ENCODE measurements at places on chromosomes 12 and 14.
A peak's percentile ranks its signal among the peaks of the same experiment; 100 is the strongest.

- no peak for DNase-seq
These were observed 52.0 kb downstream of the ARHGAP5 start for GRCh38 chr14:32129124-32129523.

DNA sequence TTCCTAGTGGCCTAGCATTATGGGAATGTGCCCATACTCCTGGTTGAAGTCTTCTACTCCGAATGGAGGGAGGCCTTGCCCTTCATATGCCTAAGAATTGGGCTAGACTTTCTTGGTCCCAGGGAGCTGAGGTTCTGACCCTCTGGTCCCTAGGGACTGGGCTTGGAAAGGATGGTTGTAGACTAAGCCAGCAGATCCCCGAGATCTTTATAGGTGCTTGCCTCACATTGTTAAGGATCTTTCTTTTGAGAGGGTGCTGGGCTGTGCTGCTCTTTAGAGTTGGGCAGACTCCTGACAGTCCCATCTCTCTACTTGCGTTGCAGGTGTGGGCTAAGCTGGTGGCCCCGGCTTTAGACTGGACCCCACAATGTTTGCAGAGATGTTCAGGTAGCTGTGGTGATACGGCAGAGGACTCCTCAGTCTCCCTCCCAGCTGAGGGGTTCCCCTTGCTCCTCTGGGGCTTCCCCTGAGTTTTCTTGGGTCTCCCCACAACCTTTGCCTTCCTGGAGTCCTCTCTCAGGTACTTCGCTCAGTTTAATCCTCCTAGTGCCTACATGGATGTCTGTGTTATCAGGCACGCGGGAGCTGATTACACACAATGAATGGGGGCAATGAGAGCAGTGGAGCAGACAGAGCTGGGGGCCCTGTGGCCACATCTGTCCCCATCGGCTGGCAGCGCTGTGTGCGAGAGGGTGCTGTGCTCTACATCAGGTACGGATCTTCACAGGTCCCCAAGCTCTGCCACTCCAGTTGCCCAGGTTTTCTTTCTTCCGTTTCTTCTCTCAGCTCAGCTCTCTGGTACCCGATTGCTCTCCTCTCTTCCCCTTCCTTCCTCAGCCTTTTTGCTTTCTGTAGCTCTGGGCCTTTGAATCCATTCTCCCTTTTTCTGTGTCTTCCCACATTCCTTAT is 1.3 kb downstream of the MBD6 start:
- DNase-seq: no peak

DNA sequence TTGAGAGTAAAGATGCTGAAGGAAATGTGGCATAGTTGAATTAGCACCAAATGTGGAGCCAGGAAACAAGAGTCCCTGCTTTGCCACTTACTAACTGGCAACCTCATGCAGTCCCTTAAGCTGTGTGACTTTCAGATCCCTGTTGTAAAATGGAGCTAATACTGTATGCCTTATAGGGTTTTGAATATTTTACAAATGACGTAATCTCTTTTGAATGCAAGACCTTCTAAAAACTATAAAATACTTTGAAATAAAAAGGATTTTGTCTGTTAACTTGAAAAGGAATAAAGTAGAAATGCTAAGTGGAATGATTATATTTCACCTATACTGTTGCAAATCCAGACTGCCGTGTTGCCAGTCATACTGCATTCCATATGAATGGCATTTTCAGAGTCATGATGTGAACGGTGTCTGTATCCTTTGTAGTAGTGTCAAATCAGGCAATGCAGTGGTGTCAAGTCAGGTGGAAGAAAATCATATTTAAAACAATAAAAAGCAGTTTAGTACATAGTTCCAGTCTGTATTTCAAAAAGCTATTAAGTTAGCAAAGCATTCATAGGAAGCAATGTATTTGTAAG is 21.3 kb downstream of the KCNA5 start:
- no peak for DNase-seq

DNA sequence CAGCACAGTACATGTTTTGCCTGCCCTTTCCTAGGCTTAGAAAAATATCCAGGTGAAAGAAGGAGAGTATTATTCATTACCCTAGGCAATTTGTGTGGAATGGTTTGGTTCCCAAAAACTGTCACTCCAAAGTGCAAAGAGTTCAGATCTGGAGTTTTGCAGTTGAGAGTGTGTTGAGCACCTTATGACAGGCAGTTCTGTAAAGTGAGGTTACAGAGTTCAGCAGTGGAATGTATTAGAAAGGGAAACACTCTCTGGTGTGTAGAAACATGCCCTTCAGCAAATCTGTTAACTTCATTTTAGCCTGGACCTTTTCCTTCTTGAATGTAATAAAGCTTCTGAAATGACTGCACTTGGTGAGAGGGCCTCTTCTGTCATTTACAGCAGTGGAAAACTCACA is 154.0 kb upstream of the SSTR1 start:
- no peak for DNase-seq

DNA sequence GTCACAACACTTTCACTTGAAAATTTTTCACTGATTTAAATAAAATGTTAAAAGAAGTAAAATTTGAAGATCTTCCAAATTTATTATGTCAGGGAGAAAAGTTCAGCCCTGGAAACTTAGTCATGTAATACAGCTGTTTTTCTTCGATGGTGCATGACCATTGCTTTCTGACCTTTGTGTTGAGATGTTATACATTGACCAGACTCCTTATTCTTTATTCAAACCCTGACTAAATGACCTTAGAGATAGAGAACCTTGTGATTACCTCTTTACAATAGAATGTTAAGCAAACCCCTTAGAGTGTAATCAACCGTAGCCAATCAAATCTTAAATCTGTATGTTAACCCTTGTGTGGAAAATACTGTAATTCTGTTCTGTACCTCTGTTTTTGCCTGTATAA is 34.5 kb downstream of the PLCZ1 start:
- no peak for DNase-seq

GRCh38 chr12:2974560-2974971 is 15.4 kb downstream of the TEAD4 start:
- DNase-seq: no peak

- no peak for DNase-seq
These were observed 17.4 kb upstream of the DRAM1 start for GRCh38 chr12:101859664-101860607.

GRCh38 chr12:55614764-55615163 is 21.9 kb upstream of the OR10P1 start:
- DNase-seq: no peak

GRCh38 chr12:130916241-130916911 is 37.3 kb upstream of the ADGRD1 start:
- peak; percentile 59 for DNase-seq

- no peak for DNase-seq
These were observed 14.7 kb downstream of the CPSF6 start for GRCh38 chr12:69254046-69254445.

DNA sequence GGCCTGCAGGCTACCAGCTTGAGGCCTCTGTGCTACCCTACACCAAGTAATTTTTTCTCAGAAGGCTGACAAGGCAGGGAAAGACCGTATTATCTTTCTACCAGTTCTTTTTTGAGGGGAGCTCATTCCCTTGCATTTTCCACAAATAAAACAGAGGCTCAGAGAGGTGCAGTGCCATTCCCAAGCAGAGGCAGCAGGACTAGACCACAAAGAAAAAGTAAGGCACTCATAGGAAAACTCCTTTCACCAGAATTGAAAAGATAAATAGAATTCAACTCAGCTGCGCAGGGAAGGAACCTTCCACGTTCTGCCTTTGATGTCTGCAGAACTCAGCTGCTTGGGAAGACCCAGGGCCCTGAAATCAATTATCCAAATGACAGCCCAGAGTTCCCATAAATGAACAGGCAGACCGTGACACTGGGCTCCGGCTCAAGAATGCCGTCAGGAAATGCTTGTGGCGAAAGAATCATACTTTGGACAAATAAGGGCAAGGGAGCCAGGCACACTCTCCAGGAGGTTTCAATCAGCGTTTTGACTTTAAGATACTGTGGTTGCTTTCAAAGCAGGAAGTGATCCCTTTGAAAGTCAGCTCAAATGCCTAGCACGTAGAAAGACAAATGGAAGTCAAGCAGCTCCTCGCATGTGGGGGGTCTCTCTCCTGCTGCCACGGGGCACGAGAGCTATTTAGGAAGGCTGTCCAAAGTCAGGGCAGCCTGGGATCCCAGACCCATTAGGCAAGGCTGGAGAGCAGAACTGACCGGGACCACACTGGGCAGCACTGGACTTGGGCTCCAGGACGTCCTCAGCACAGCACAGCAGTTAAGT is 14.0 kb downstream of the KCTD10 start:
- DNase-seq: no peak

DNA sequence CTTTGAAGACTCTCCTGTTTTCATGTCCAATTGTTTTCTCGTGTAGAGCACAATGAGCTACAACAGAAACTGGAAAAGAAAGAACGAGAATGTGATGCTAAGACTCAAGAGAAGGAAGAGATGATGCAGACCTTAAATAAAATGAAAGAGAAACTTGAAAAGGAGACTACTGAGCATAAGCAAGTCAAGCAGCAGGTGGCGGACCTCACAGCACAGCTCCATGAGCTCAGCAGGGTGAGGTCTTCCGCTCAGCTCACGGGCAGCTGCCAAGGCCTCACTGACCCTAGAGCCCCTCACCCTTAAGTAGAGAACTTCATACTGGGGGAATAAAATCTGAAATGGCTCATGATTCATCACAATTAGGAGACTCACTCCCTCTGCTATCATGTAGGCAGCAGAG is 134.7 kb downstream of the GPR135 start:
- no peak for DNase-seq

DNA sequence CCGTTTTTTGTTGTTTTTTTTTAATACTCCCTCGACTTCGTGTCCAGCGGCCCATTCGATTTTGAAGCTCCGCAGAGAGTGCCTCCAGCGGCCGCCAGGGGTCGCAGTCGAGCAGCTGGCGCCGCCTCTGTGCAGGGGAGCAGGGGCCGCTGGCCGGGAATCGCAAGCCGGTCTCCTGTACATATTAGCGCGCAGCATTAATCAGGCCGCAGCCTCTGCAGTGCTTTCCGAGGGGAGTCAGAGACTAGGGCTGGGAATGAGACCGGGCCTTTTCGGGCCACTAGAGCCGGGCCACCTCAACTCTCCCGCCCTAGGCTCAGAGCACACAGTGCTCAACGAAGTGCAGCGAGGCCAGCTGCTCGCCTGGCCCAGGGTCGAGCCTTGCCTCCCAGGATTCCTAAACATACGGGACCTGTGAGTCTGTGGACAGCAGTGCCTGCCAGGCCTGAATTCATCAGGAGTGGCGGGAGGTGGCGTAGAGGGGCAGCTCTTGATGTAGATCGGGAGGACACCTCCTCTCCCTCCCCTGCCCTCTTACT is 81.8 kb downstream of the EMP1 start:
- peak; percentile 75 for DNase-seq

DNA sequence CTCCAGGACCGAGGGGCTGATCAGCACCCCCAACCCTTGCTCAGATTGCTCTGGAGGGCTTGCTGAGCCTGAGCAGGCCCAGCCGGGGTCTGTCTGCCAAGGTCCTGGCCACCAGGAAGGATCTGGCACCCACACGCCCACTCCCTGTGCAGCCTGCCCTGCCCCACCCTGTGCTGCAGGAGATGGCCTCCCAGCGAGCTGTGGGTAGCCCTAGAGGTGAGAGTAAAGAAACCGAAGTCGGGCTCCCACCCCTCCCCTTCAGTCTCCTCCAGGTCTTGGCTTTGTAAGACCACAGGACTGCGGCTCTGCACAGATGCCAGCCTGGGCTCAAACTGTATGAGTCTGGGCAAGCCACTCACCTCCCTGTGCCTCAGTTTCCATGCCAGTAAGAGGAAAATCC is 307.8 kb downstream of the BCL11B start:
- no peak for DNase-seq

- no peak for DNase-seq
These were observed 28.1 kb upstream of the PPM1A start for GRCh38 chr14:60220917-60221316.

DNA sequence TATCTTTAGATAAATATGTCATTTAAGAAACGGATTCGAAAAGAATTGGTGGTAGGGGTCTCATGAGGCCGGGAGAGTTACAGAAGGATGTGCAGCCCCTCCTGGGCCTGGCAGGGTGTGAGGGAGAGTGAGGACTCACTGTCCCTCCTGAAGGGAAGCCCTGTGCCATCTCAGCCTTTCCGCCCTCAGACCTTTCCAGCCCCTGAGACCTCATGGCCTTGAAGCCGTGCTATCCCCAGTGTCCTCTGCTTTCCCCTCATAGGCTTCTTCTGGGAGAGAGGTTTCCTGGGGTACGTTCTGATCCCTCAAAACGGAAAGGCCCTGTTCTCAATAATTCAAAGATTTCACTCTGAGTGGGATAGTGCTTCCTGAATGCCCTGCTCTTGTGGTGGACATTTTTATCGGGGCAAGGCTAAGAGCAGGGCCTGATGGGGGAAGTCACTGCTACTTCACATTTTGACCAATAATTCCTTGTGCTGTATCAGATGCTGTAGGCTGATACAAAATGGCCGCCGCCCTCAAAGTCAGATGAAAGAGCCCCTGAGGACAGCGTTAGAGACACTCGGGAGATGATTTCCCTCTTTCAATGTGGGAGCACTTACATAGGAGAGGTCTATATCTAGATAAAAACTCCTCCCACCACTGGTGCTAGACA is 1.3 kb downstream of the CD4 start:
- DNase-seq: no peak

GRCh38 chr12:5027046-5027821 is 16.4 kb upstream of the KCNA5 start:
- DNase-seq: no peak

DNA sequence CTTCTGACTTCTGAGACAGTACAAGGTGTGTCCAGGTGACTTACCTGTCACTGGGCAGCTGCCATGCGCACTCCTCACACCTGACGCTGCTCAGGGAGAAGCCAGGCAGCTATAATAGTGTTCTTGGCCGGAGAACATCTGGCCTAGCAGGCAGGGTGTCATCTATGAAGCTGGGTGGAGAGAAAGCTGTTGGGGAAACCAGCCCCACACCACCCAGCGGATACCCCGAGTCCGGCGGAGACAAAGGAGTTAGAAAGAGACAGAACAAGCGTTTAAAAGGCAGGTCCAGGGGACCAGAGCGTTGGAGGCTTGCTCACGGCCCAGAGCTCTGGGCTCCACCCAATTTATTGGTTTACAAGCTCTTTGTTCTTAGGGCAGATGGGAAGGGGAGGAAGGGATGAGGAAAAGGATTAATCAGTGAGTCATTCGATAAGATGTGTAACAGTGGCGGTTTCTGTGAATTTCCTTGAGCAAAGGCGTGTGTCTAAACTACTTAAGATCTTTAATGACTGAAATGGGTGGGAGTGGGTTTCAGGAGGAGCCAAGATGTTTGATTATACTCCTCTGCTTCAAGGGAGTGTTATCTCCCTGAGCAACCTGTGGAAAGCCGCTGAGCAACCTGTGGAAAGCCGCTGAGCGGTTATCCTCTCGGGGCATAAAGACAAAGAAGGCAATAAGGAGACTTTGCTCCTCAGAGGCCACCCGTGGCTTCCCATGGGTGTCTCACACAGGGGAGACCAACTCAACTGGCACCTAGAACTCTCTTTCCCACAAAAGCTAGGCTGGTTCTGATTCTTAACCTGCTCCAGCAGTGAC is at the start of gene GALNT8:
Gene GALNT8, plus strand, starts transcription at position 580 of the 816 bp plus-strand sequence. CDS start 278 bp downstream, outside the sequence.
- no peak for DNase-seq

GRCh38 chr14:77347751-77348150 is 26.9 kb downstream of the GSTZ1 start:
- no peak for DNase-seq

GRCh38 chr12:130954544-130954831 is 781 bp downstream of the ADGRD1 start:
- no peak for DNase-seq

Measured in cerebellum (tissue), 4 donors.